ENCODE measurements at places on chromosomes 4 and X.

DNA sequence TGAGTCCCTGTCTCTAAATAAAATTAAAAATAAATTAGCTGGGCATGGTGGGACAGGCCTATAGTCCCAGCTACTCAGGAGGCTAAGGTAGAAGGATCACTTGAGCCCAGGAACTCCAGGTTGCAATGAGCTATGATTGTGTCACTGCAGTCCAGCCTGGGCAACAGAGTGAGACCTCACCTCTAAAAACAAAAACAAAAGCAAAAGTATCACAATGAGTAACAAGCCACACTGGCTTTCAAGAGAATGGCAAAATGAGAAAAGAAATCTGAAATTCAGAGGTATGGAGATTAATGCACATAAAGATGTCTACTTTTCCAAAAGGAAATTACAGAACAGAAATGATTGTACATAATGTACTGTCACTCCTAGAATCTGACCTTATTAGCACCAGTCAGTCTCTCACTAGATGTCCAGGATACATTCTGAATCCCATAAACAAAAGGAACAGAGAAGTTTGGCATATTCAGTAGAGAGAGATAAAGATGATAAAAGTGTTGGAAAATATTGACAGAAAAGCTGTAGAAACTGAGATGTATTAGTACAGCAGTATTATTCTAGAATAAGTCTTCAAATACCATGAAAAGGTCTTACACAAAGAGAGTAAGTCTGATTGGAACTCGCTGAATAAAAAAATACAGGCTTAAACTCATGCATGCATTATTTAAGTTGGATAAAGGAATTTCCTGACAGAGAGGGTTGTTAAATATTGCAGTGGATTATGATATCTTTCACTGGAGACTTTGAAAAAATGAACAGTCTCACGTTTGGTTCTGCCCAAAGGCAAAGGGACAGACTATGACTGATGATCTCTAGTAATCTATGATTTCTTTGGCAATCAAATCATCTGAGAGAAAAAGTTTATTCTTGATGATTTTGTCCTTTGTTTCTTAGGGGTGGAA, 102.5 kb downstream of the SH3RF1 start:
- DNase-seq: no peak

DNA sequence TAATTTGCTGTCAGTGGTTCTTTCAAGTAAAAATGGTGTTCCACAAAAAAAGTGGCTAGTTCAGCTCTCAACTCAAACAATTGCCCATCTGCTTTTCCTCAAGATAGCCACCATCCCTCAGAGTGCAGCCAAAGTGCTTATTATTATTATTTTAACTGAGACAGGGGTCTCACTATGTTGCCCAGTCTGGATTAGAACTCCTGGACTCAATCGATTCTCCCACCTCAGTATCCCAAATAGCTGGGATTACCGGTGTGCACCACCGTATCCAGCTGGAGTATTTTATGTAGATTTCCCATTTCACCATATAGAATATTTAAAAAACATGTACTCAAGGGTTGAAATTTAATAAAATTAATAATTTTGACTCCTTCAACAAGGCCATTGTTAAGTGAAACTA, 62.1 kb upstream of the USP9X start:
- no peak for DNase-seq

GRCh38 chr4:117447925-117448324, 362.5 kb upstream of the TRAM1L1 start:
- no peak for DNase-seq

DNA sequence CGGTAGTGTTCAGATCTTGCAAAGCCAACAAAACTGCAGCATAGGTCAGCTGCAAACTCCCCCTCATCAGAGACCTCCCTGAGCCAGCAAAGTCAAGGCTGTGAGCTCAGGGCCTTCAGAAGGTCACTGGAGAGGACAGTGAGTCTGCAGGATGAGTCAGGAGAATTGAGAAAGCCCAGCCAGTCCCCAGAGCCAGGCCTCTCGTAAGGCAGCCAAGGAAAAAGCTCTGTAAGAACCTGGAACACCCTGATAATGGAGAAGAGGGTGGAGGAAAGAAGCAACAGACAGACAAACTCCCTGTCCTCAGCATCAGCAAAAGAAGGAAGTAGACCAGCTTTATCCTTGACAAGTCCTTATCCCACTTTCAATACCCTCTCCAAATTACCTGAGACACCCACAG, 33.0 kb downstream of the GRIA3 start:
- DNase-seq: no peak

DNA sequence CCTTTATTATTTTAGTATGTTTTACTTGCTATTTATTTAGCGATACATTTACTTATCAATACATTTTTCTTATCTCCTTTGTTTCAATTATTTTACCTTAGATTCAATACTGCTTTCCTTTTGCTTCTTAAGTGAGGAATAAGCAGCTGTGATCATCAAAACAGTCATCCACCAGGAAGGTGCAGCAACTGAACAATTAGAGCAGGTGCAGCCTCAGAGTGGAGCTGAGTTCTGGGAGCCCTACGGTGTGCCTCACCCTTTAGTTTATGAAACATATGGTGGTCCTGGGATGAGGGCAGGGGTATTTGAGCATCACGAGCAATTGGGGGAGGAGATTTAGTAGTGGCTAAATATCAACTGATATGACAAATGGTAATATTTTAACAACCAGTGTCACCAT, 111.0 kb downstream of the FRYL start:
- DNase-seq: no peak

DNA sequence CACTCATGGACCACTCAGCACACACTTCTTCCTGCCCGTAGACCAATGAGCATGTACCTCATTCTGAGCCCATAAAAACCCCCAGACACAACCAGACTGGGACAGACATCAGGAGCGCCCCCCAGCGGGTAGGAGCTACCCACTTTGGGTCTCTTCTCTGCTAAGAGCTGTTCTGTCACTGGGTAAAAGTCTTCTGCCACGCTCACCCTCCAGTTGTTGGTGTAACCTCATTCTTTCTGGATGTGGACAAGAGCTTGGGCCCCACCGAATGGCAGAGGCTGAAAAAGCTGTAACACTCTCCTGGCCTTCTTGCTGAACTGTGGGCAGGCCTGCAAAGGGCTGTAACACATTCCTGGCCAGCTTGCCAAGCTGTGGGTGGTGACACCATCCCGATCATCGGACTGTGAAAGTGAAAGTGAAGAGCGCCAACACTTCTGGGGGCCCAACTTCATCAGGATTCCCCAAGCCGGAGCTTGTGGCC, 137.6 kb downstream of the TECRL start:
- DNase-seq: no peak

- DNase-seq: no peak
Measured at GRCh38 chr4:112531146-112531545, 15.2 kb upstream of the NEUROG2 start.

DNA sequence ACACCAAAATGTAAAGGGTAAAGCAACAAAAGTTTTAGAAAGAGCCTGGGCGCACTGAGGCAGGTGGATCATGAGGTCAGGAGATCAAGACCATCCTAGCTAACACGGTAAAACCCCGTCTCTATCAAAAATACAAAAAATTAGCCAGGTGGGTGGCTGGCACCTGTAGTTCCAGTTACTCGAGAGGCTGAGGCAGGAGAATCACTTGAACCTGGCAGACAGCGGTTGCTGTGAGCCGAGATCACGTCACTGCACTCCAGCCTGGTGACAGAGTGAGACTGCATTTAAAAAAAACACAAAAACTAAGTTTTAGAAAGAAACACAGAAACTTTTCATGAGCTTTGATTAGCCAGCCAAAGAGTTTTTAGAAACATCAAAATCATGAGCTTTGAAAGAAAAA, 76.5 kb downstream of the APBB2 start:
- DNase-seq: no peak

DNA sequence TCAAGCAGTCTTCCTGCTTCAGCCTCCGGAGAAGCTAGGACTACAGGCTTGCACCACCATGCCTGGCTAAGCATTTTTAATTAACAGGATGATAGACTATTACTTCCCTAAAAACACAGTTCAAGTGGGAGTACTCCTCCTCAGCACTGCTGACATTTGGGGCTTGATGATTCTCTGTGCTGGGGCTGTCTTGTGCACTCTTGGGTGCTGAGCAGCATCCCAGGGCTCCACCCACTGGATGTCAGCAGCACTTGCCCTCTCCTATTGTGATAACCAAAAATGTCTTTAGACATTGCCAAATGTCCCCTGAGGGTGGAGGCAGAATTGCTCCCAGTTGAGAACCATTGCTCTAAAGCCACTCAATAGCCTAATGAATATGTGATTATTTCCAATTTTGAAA, 60.4 kb downstream of the CLCN4 start:
- no peak for DNase-seq

DNA sequence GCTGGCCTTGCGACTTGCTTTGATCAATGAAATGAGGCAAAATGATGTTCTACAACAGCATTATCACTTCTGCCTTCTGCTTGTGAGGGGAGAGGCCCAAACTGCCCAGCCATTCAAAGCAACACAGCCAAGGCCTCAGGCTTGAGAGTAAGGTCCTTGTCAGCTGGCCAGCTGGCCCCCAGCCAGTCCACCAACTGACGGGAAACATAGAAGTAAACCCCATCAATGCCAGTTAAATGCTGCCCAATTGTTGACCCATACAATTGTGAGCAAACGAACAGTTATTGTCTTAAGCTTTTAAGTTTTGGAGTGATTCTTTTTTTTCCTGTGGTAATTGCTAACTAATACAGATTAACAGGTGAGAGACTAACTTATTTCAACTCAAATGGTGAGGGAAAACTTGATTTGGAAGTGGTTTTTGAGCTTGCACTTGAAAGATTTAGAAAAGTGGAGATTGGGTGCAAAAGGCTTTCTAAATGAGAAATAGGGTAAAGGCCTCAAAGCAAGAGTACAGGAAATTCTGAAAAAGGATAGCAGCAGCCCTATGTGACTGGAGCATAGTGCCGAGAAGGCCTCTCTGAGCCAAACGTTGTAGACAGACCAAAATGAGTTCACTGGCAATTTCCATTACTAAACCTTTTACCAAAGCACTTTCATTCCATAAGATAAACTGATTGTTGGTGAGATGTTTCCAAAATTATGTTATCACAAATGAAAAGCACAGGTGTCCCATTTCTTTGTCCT, 66.9 kb downstream of the ARHGEF38 start:
- peak; percentile 31 for DNase-seq

DNA sequence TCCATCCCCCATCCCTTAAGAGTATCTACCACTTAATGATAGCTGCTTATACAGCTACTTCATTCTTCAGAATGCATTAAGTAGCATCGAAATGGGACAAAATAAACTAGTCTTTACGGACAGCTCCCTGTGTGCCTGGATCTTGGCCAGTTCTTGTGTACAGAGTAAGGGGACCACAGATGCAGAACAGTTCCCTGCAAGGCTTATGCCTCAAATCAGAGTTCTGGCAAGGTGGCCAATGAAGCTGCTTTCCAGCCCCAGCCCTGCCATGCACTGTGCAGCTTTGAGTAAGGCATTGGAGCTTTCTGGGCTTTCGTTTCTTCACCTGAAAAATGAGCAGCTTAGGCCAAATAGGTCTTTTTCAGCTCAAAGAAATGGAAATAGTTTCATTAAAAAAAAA, 14.2 kb downstream of the CLNK start:
- no peak for DNase-seq

DNA sequence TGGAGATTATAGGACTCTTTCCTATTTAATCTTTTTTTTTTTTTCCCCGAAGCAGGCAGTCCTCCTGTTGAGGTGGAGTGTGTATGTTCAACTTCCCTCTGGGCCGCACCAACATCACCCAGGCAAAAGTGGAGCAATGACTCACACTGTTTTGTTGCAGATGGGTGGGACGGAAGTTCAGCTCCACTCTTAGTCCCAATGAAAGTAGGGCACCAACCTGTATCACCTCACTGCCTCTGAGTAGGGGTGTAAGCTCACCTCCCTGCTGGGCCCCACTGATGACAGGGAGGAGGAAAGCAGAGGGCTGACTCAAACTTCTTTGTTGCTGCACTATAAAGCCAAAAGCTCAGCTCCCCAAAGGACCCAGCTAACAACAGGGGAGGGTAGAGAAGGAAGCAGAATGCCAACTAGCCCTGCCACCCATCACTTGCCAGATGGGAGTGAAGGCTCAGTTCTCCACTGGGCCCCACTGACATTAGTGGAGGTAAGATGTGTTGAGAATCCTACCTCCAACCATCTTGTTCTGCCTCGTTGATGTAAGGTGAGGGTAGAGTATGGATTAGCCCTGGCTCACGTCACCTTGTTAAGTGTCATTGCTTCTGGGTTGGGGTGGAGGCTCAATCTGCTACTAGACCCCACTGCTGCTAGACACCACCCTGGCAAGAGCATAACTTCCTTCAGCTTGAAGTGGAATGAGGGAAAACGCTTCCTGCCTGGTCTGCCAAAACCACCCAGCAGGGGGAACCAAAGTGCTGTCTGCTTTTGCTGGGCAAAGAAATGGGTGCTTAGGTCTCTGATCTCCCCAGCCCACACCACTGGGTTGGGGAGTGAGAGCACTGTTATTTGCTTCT, 14.1 kb downstream of the RPS6KA3 start:
- no peak for DNase-seq

- DNase-seq: no peak
Measured at GRCh38 chrX:123425904-123426303, 241.8 kb downstream of the GRIA3 start.

- DNase-seq: no peak
Measured at GRCh38 chrX:129632443-129632842, 22.3 kb downstream of the APLN start.

- DNase-seq: no peak
Measured at GRCh38 chr4:158356301-158356700, 146.0 kb downstream of the TMEM144 start.

GRCh38 chr4:8414377-8414776, 26.1 kb downstream of the ACOX3 start:
- DNase-seq: no peak

DNA sequence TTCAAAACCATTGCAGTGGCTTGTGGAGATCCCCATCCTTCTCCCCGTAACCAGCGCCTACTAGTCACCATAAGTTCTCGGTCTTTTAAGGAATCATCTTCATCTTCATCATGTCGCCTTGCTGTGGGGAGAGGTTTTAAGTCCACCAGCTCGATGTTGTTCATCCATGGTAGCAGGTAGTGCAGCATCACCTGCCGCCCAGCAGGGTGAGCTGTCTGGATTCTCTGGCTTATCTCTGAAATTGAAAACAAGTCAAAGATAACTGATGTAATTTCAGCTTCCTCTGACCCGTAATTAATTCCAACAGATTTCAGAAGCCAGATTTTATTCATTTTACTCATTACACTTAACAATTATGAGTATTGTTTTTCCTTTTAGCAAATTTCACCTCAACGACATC, 67.4 kb downstream of the ZAR1 start:
- no peak for DNase-seq

- DNase-seq: no peak
Measured at GRCh38 chrX:139811942-139812629, 104.1 kb upstream of the MCF2 start.

- no peak for DNase-seq
Measured at GRCh38 chr4:57093845-57094831, 16.0 kb downstream of the IGFBP7 start.

DNA sequence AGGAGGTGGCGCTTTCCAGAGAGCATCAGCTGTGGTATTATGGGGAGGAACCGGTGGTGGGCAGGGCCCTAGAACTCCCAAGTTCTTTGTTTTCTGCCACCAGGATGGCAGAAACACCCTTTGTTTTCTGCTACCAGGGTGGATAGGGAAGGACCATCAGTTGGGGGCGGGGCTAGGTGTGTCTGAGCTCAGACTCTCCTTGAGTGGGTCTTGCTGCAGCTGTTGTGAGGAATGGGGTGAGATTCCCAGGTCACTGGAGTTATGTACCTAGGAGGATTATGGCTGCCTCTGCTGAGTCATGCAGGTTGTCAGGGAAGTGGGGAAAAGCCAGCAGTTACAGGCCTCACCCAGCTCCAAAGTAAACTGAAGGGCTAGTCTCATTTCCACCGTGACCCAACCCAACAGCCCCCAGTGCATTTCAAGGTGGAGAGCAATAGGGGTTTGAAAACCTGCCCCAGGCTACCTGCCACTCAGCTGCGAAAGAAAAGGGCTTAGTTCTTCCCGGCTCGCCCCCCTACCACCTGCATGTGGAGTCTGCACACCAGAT, 167.8 kb upstream of the FAM241A start:
- no peak for DNase-seq
